ENCODE measurements at places on chromosomes 3 and 15. TPM values are rescaled to one million over a fixed set of nuclear protein-coding genes. Genes with fewer than 3 reads are reported as not detected.

TGM5 gene
- 2.7 TPM for total RNA-seq

PPP1R14D gene
- total RNA-seq = 4.9 TPM

SUSD5 gene
- total RNA-seq = 0.66 TPM

DNA sequence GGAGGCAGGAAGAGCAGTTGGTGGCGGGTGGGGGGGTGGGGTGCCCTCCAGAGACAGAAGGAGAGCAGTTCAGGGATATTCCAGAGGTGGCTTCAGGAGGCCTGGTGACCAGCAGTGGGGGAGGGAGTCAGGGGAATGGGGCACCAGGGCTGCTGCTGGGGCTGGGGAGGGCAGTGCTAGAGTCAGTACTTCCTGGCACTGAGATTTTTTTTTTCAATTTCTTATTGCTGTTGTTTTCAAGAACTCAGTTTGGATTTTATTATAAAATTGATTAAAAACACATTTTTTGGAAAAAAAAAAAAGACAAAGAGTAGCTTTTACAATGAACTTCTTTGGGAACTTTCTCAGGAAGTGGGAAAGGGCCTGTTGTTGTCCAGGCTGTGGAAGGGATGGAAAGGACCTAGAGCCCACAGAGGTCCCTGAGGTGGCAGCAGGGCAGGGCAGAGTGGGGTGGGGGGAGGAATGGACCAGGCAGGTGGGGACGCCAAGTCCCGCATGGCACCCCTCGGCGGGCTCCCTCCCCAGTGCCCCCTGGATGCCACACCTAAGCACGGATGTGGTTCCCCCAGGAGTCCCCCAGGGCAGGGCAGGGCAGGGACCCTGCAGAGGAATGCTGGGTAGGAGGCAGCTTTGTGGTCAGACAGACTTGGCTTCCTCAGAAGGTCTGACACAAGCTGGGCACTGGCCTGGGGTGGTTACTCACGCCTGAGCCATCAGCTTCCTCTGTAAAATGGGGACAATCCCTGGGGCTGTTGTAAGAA, 8.5 kb upstream of the ANPEP start:
- no peak for DNase-seq

GOLGA6B gene
- total RNA-seq = not detected

LRRIQ4 gene
- total RNA-seq = not detected

CDHR4 gene
- not detected for total RNA-seq

GRCh38 chr3:73719413-73719851, 94.7 kb upstream of the PDZRN3 start:
- DNase-seq = no peak

GRCh38 chr3:63990204-63990603, 33.1 kb downstream of the PSMD6 start:
- DNase-seq = no peak

DNA sequence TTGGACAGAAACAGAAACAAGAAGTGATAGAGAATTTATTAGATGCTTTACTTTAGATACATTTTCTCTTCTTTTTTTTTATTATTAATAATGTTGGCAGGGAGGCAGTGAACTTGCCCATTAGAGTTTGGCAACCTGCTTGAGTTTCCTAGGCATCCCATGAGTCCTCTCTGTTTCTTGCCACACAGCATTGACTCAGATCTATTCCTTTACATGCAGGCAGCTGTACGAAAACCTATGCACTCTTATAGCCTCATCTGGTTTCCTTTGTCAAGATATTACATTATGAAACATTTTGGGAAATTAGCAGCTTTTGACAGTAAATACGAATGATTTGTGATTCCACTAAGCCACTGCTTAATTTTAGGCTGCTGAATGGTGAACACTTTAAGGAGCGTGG, 23.3 kb downstream of the IL1RAP start:
- DNase-seq = no peak

Data from breast epithelium (tissue), 4 donors.